HEK293T (cell line): ENCODE measurements at places on chromosomes 7 and 10.

DNA sequence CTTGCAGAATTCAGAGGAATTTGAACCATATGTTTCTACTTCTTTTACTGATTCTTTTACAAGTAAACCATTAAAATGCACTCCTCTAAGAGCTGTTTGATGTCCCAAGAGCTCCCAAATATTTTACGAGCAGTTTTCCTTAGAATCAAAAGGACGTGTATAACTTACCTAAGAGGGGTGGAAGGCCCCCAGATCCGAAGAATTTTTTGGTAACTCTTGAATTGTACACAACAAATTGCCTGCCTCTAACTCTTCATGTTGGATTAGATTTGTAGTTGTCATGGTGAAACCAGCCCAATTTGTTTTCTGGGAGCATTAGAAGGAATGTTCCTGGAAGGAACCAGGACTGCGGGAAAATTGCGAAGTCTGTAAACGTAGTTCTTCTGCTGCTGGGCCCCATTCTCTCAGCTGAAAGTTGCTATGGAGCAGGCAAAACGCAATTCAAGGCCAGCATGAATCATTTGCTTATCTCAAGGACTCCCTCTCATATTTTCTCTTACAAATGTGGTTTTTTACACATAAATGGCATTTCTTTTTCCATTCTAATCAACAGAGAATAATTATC is 124.8 kb upstream of the TMEM72 start:
- DNase-seq: no peak

GRCh38 chr10:121351540-121351939 is 246.7 kb downstream of the FGFR2 start:
- no peak for DNase-seq

DNA sequence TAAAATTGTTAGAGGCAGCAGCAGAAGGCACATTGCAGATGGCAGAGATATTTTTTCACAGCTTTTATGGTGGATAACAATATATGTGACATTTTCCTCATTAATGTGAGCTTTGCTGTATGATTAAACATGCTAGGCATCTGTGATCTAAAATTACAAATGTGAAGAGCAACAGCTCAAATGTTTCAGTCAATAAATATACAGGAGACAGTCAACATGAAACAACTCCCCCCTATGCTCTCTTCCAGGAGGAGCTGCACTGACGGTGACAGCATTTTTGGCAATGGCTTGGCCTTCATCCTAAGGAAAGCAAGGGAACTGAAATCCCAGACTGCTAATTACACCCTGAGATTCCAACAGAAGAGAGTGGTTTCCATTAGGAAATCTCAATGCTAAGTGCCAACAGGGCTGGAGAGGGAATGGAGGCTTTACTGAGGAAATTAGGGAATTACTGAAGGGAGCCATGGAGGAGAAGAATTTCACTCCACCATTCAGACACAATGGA is 51.4 kb upstream of the GRB10 start:
- DNase-seq: no peak

GRCh38 chr10:117936141-117936540 is 110.6 kb downstream of the RAB11FIP2 start:
- no peak for DNase-seq

- DNase-seq: no peak
Measured at GRCh38 chr10:43209074-43209455, 57.8 kb downstream of the RASGEF1A start.

- DNase-seq: no peak
Measured at GRCh38 chr10:59557642-59558041, 152.0 kb downstream of the SLC16A9 start.

GRCh38 chr7:43653466-43653865 is 70.6 kb downstream of the STK17A start:
- DNase-seq: no peak
